ENCODE measurements at places on chromosomes 7 and 10.

DNA sequence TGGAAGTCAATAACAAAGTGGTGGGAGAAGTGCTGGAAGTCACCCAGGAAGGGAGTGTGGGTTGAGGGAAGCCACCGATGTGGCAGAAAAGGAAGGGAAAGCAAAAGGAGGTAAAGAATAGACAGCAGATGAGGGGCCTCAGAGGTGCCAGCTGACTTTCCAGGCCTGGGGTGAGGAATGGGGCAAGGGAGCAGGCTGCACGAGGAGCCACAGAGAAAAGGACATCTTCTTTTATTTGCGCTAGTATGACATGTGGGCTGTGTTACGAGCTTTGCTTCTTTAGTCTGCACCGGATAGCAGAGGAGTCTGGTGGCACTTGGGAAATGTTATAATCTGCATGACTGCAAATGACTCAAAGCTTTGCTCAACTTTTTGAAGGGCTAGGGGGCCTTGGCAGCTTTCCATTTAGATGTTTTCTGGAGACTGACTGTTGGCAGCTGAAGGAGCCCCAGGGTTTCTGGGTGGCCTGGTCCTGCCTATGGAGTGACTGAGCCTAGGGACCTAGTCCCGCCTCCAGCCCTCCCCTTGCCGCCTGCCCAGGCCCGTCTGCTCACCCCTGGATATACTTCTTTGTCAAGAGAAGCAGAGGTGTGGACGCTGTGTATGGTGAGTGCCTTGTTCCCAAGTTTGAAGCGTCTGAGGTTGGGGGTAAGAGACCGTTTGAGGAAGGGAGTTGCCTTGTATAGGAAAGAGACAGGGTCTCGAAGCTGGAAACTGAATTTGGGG, 5.1 kb downstream of the PRXL2A start:
- peak; percentile 39 for DNase-seq

DNA sequence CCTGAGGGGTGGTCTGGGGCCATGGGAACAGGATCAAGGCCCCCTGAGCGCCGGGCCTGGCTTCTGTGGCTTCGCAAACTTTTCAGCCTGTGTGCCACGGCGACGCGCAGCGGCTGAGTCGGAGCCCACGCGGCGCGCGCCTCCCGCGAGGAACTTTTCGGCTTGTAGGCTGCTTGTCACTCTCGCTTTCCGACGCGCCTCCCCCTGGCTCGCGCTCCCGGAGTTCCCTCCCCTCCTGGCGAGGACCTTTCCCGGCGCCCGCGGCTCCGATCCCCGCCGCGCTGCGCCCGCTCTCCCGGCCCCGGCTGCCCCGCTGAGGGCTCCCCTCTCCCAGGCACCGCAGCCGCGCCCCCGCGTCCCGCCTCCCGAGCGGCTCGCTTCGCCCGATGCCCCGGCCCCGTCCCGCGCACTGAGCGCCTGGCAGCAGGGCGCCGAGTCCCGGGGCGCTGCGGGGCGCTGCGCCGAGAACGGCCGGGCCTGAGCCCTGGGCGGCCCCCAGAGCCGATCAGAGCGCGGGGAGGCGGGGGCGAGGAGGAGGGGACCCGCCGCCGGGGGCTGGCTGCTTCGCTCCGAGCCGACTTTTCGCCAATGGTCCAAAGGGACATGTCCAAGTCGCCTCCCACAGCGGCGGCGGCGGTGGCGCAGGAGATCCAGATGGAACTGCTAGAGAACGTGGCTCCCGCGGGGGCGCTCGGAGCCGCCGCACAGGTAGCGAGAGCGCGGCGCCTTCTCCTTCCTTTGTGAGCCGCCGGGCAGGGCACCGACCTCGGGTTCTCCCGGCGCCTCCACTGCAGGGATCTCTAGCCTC, at the start of gene CACNB2:
CACNB2 (plus strand) TSS at position 276 of the 808 bp plus-strand sequence.
- DNase-seq = peak; percentile 41

- no peak for DNase-seq
Measured at GRCh38 chr7:68424658-68425297, 1173.5 kb upstream of the AUTS2 start.

GRCh38 chr7:31917256-31917655, 153.0 kb downstream of the PDE1C start:
- no peak for DNase-seq

DNA sequence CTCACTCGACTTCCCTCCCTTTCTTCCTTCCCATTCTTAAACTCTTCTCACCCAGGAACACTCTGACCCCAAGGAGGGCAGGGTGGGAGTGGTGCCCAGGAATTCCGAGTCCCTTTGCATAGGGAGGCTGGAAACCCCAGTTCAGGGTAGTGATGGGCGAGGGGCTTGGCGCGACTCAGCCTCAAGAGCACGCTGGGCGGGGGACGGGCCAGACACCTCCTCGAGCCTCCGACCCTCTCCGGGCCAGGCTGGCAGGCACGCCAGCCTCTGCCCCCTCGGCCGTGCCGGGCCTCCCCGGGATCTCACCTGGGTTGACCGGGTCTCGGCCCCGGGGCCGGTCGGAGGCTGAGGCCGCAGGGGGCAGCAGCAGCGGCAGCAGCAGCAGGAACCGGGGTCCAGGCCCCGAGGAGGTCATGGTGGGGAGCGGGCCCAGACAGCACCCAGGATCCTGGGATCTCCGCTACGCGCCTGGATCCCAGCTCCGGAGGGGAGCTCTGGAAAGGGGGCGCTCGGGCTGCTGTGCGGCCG, 457 bp downstream of the PLOD3 start:
- DNase-seq = no peak

DNA sequence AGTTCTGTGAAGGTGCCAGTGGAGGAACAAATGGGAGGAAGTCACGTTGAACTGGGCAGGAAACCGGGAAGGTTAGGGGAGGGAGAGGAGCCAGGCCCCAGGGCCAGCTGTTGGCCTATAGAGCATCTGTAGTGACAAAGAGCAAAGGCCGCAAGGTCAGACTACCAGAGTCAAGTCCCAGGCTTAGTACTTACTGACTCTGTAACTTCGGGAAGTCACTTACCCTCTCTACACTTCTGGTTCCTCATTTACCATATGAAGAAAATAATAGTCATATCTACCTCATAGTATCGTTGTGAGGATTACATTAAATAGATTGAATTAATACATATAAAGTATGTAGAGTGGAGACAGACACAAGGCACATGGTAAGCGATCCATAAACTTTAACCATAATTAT, 101.8 kb upstream of the FZD1 start:
- no peak for DNase-seq

- DNase-seq = no peak
Measured at GRCh38 chr10:114337510-114338462, 66.5 kb downstream of the AFAP1L2 start.

DNA sequence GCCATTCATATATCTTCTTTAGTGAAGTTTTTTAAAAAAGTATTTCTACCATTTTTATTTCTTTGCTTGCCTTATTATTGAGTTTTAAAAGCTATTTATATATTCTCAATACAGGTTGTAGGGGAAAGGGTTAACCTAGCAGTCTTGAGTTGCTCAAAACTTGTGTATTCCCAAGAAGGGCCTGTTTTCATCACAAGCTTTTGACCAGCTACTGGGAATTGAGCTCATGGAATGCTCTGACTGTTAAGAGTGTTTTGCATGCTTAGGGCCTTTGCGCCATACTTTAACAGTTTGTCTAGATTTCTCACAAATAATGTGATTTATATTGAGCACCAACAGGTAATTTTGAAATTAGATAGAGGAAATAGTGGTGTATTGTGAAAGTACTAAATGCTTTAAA, 72.0 kb upstream of the CALCR start:
- no peak for DNase-seq

DNA sequence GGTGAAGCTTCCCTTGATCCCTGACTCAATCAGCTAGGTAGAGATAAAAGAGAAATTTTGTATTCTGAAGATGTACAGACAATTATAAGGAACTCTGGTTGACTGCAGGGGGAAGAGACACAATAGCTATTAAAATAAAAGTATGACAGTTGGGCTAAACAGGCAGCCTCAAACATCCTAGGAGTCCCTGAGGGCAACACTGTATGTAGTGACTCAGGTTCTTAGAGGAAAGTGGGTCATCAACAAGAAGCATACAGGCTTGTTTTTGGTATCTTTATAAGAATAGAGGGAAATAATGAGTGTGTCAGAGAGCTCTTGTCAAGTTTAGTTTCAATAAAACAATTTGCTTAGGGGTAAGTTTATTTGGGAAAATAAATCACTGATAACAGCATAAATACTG, 150.3 kb downstream of the AUTS2 start:
- no peak for DNase-seq

DNA sequence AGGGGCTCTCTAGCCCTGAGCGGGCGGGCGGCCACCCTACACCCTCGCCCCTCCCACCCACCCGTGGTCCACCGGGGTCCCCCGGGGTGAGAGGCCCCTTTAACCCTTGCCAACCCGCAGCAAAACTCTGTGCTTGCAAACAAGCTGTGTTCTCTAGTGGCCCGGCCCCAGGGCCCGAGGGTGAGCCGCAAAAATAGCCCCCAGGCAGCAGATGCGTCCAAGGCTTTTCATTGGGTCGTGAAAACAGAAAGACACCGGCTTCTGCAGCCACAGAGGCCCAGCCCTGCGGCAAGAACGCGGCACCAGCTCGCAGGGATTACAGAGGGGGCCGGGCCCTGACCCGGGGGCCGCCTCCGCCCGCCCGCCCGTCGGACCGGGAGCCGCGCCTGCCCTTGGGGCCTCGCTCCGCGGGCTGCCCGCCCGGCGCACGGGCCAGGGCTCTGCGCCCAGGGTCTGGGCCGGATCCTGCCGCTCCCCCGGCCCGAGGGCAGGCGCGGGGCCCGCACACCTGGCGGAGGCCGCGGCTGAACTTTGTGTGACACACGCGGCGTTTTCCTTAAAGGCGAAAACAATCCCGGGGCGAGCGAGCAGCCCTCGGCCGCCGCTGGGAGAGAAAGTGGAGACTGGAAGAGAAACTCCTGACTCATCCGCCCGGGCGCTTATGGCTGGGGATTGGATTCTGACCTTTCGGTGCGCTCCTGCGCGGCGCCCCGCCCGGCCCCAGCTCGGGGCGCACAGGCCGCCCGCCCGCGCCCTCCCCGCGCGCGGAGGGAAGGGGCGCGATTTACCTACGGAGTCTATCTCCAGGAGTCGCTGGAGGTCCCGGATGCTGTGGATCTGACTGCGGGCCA, 2.8 kb downstream of the PDGFA start:
- DNase-seq = peak; percentile 83

GRCh38 chr7:34365011-34365410, 293.0 kb upstream of the NPSR1 start:
- no peak for DNase-seq

GRCh38 chr7:80601999-80602398, 36.4 kb upstream of the CD36 start:
- no peak for DNase-seq

DNA sequence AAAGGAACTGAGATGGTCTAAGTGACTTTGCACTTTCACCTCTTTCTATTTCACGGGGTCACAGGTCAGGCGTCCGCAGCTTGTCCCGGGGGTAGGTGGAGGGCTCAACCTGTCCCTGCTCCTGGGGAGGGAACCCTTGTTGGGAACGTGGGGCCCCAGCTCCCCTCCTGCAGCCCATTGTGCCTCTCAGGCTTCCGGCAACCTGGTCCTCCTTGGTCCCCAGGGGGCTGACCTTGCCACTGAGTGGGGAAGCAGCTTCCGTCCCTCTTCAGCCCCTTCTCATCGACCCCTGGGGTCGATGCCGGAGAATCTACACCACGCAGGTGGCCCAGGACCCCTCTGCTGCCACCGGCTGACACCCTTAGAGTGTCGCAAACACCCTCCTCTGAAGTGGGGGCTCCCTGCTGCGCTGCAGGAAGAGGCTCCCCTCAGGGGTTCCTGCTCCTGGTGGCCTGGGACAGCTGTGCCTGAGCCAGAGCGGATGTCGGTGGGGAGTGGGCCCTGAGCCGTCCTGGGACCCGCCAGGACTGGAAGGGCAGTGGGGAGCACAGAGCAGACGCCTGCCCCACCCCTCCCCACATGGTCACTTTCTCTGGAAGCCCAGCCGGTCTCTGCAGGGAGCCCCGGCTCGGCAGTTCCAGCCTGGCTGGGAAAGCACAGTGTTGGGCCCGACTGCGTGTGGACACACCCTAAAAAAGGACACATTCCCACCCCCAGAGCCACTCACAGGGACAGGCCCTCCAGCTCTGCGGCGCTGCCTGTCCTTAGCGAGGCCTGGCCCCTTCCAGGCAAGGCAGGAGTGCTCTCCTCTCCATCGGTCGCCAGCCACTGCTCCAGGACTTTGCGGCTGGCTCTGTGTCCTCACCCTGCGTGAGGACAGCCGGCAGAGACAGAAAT, 357.5 kb upstream of the SHH start:
- DNase-seq = no peak

DNA sequence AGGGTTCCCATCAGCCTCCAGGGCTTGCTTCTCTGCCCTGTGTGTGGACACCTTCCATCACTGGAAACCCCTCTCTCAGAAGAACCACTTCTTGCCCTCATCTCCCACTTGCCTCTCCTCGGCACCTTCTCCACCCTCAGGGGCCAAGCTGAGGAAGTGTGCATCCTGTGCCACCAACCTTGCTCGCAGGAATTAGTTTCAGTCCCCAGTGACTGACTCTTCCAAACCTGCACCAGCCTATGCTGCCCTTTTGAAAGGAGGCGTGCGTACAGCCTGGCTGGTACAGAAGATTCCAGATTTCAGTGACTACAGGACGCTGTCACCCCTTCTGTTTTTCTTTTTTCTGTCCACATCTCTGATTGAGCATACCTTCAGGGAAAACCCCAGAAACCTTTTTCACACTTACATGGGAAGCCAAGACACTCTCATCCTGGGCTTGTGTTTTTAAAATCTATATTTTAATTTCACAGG, 67.1 kb downstream of the IKZF1 start:
- DNase-seq = no peak

DNA sequence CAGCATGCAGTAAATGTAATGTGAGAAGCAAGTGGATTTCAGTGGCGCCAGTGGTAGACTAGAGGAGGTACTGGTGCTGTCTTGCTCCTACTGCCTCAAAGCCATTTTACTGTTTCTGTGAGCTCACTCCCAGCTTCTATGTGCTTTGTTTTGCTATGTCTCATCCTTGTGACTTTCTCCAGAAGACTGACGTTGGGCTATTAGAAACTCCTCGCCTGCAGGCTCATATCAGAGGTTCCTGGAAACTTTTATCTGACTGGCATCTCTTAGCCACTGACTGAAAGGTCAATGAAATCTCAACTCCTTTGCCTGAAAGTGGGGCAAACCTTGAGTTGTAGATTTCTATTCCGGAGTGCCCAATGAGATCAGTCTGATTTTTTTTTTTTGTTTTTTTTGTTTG, 66.4 kb upstream of the SORCS1 start:
- DNase-seq = no peak

DNA sequence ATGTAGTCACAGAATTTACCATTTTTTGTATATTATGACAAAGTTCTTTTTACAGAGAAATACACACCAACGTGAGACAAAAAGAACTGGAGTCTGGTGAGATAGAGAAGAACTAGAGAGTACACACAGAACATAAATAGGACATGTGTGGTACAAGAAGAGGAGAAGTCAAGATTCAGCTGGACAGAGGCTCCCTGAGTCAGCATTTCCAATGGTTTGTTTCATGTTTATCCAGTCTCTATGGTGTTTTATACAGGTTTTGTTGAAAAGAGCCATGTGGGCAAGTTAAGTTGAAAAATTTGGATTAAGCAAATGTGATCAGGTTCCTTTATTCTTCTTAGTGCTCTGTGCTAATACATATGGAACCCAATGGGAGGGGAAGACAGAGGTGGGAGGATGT, 105.5 kb upstream of the AKR1E2 start:
- DNase-seq = no peak

Measured in EL (cell line).